C1 segment of cervical spinal cord (tissue), 14 donors: ENCODE measurements at places on chromosomes 12 and 14.

GRCh38 chr12:77685112-77685511 is 145.6 kb upstream of the NAV3 start:
- no peak for DNase-seq

DNA sequence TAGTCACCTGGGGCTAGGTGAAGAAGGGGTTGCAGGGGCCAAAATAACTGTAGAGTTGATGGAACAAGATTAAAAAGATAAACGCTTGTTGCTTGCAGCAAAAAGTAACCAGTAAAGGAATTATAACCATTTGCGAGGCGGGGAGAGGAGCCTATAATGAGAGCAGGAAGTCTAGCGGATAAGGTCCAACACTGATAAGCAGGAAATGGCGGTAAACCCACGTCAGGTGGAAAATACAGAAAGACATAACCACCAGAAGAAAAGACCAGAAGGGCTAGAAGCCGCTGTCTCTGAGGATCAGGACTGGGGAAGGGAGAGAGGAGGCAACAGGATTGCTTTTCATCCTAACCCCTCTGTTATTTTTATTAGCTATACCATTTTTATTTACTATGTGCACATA is 303.3 kb downstream of the DPF3 start:
- no peak for DNase-seq

GRCh38 chr14:68514608-68515194 is 278.2 kb downstream of the ZFP36L1 start:
- DNase-seq: no peak

- DNase-seq: no peak
These were observed 14.6 kb upstream of the SP1 start for GRCh38 chr12:53365245-53365904.

GRCh38 chr12:88723219-88723618 is 142.9 kb upstream of the KITLG start:
- no peak for DNase-seq

DNA sequence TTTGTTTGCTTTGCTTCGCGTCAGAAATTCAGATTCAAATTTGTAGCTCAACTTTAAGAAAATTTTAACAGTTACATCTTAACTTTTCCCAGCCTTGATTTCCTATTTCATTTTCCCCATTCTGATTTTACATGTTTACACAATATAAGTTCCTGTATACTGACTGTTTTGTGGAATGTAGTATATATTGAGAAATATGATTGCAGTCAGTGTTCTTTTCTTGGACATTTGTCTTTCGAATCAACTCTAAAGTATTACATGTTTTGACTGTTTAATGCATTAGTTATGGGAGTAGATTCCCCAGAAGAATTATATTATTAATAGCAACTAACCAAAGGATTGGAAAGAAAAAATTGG is 48.1 kb downstream of the PRKCH start:
- DNase-seq: no peak

DNA sequence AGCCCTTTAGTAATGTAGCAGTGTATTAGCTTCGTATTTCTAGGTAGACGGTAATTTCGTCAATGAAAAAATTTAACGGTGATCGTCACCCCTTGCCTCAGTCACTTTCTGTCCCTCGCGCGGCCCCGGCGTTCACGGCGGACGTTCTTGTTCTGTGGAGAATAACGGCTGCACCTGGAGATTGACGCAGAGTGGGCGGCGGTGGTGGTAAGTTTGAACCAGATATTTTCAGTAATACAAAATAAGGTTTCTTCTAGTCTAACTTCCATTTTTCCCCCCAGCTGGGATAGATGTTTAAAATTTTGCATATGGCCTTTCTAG is 341 bp downstream of the ZNF10 start:
- no peak for DNase-seq

DNA sequence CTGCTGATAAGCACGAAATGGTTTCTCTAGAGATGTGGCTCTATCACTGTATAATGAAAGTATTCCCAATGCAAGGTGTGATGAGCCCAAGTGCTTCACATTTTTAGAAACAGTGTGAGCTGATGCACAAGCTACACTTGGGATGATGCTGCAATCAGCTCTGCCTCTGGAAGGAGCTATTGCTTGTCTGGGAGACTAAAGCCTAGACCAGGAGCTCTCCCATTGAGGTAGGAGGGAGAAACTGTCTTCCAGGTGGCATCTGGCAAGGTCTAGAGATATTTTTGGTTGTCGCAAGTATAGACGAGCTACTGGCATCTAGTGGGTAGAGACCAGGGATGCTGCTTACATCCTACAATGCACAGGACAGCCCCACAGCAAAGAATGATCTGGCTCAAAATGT is 42.0 kb downstream of the HECTD4 start:
- DNase-seq: no peak

DNA sequence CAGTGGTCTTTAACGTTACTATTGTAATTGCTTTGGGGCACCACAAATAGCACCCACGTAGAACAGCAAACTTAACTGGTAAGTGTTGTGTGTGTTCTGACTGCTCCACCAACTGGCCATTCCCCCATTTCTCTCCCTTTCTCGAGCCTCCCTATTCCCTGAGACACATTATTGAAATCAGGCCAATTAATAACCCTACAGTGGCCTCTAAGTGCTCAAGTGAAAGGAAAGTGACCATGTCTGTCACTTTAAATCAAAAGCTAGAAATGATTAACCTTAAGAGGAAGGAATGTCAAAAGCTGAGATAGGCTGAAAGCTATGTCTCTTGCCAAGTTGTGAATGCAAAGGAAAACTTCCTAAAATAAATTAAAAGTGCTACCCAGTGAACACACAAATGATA is 22.3 kb downstream of the PPP1R13B start:
- no peak for DNase-seq

DNA sequence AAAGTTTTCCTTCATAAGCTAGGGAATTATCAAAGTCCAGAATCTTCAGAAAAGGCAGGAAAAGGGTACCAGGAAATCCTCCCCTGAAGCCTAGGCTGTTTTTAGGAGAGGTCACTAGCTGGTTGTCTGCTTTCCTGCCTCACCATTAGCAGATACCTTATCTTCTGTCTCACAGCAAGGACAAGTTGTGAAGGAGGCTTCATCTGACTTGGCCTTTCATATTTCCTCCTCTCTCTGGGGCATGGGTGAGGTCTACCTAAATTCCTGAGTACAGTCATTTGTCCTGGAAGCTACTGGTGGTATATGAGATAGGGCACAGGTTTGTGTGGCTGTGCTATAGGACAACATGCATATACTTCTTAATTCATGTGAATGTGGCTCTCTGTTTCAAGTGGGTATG is 2.3 kb downstream of the FOXJ2 start:
- DNase-seq: no peak

GRCh38 chr14:67060546-67060945 is 128.7 kb upstream of the GARIN2 start:
- DNase-seq: no peak

DNA sequence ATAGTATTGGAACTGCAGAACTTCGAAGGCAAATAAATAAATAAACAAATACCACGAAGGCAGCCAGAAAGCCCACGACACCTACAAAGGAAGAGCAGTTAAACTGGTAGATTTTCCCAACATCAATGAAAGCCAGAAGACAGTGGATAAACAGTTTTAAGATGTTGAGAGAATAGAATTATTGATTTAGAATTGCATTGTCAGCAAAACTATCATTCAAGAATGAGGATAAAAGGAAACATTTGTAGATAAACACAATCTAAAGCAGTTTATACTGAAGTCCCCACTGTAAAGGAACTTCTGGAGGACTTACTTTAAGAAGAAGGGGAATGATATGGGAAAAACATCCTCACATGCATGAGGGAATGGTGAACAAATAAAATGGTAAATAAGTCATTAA is 29.5 kb downstream of the CACNA2D4 start:
- DNase-seq: no peak

- no peak for DNase-seq
These were observed 71.5 kb upstream of the SFSWAP start for GRCh38 chr12:131639270-131639940.

- DNase-seq: no peak
These were observed 62.1 kb downstream of the SH2B3 start for GRCh38 chr12:111467857-111468241.

GRCh38 chr12:5554711-5555110 is 122.8 kb downstream of the NTF3 start:
- no peak for DNase-seq

DNA sequence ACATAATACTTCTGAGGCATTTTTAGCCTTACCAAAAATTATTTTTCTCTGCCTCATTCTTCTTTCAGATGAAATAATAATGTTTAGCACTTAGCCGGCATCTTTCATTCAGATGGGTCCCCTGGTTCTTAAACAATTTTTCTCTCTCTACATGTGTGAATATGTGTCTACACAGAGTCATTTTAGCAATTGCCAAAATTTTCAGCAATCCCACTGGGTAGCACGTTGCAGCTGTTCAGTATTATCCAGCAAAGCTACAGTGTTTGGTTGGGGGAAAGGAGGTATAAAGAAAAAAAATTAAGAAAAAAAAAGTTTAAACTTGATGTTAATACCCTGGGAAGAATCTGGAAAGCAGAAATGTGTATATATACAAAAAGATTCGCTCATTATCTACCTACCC is 160.5 kb upstream of the TRHDE start:
- DNase-seq: no peak

GRCh38 chr12:104748790-104749189 is 209.3 kb downstream of the SLC41A2 start:
- no peak for DNase-seq

- no peak for DNase-seq
These were observed 112.3 kb downstream of the ZFP36L1 start for GRCh38 chr14:68680541-68681051.

DNA sequence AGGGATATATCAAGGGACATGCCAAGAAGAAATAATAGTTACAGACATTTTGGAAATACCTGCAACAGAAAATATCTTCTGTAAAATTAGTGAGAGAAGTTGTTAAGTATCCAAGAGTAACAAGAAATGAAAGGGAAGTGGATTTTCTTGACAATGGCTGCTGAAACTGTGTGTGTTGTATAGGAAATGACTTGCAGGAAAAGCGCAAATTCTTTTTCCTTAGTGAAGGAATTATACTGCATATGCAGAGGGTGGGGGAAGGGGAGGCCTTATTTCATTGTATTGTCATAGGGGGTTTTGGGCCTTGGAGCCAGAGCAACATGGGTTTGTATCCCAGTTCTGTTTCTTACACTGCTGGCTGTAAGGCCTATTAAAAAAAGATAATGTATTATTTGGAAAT is 84.4 kb upstream of the DDHD1 start:
- DNase-seq: no peak

DNA sequence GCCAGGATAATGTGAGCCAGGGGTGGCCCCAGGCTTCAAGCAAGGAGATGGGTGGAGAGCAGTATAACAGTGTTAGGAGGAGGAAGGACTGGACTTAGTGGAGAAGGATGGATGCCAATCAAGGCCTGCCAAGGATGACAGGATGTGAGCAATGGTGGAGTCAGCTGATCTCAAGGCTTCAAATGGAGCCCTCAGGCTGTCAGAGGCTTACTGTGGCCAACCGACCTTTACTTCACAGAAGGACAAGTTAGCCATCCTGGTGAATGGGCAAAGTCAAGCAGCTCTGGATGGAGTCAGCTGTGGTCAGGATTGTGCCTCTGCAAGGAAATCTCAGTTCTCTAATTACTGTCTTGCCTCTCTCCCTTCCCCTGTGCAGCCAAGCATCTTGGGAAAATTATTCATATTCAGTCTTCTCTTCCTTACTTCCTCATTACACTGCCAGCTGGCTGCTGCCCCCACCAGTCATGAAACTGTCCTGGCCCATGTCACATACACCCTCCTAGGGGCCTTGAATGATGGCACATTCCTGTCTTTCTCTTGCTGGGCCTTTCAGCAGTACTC is 7.6 kb upstream of the STAT6 start:
- no peak for DNase-seq

GRCh38 chr12:3896356-3896755 is 23.2 kb upstream of the PARP11 start:
- no peak for DNase-seq

DNA sequence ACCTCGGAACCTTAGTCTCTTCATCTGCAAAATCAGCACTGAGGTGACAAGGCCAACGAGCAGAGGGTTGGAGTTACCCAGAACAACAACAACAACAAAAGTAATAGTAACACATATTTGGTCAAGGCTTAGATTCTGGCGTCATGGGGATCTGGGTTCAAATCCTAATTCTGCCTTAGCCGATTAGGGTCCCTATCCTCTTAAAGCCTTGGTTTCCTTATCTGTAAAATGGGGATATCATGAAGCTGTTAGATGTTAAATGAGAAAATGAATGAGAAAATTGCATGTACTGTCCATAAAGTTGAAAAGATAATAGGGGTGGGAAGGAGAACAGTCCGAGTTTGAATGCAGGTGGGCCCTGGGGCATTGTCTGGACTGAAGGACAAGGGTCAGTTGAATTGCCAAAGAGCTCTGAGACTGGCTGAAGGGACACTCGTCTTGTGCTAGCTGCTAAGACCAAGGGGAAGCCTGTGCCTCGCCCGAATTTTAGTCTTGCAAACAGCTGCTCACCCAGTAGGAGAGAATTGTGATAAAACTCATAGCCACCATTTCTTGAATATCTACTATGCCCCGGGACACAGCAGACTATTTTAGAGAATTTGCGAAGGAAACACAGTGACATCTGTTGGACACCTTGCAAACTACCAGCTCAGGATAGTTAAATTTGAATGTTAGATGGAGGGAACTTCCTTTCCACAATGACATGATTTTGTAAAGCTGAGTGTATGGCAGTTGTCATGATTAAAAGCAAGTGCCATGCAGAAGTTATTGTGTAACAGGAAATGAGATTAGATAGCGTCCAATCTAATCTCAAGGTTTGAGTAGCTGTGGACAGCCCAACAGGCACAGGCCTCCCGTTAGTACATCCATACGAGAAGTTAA is 6.8 kb upstream of the HNF1A start:
- DNase-seq: no peak

GRCh38 chr14:102782974-102783373 is 5.7 kb downstream of the TRAF3 start:
- no peak for DNase-seq

DNA sequence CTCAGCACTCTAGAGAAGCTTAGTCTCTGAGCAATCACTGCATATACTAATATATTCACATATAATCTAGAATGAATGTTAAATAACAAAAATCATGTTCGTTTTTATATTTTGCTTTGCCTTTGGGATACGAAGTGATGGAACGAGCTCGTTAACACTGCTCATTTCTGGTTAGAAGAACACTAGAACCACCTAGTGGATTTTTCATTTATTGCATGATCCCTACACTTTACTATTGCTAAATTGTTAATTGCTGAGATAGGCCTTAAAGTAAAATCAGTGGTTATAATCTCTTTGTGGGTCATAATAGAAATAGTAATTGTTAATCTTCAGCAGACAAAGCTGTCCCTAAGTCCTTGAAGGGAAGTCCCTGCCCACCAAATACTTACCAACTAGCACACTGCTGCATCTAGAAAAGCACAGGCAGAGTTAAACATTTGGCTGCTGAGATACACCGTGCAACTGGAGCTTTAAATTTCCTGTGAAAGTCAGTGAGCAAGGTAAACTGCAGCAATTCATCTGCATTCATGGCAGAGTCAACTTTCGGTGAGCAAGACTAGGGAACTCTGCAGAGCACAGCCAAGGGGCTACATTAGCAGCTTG is 353.7 kb downstream of the APAF1 start:
- DNase-seq: no peak

DNA sequence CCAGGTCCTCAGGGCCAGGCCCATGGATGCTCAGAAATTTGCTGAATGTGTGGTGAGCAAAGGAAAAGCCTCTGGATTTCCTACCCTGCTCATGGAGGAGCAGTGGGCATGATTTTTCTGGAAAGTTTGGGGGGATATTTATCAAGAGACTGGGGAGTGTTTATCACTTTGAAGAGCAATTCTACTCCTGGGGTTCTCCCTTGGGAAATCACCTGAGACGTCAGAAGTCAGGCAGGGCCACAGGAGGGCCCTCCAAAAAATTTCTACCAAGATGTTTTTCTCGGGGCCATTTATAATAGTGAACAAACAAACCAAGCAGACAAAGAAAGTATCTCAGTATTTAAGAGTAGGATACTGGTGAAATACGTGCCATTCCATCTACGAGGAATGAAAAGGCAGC is 20.1 kb upstream of the EIF2B2 start:
- no peak for DNase-seq
